MM.1S (cell line): ENCODE measurements at places on chromosomes 12 and 14.

- no peaks in the 10 kb centered on the region for H3K27me3 ChIP-seq
- H3K4me3 ChIP-seq, result no peak overlapping the region
- no peaks in the 10 kb centered on the region for H3K4me1 ChIP-seq
- no peak for DNase-seq
Measured at GRCh38 chr12:64625243-64626077, 15.2 kb downstream of the RASSF3 start.

GRCh38 chr14:74245292-74245691 lies 6.0 kb downstream of the VSX2 start:
- DNase-seq, result no peak
- peaks cover 26% of the 10 kb centered on the region for H3K27me3 ChIP-seq
- H3K4me1 ChIP-seq, result no peaks in the 10 kb centered on the region
- H3K36me3 ChIP-seq, result no peaks in the 10 kb centered on the region

DNA sequence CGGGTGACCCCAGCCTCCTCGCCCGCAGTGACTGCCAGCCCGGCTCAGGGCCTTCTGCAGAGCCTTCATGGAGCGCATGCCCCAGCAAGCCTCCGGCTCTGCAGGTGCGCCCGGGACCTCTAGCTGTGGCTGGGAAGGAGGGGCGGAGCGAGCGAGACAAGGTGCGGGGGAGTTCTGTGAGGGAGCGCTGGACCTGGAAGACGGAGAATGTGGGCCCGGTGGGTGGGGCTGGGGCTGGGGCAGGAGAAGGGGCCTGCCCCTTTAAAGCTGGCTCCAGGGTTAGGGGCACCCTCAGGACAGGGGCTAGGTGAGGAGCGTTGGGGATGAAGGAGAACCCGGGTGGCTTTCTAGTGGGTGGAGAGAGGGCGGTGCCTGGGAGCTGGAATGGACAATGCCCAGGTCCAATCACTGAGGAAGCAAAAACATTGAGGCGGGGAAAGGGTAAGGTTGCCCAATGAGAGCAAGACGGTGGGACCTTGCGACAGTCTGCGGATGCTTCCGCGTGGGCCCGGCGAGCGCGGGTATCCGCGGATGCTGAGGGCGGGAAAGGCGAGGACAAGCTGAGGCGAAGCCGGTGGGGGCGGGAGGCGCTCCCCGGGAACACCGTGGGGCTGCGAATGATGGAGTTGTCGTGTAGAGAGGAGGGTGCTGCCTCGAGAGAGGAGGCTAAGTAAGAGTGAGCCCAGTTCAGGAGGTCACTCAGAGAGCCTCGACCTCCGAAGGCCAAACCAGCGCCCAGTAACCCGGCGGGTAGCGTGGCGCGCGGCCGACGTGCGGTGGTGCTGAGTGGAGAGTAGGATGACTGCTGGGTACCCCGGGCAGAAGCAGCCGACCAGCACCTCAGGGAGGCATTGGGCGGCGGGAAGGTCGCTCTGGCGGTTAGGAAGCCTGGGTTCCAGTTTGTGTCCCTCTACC lies at the start of gene GLS2:
Gene GLS2 (minus strand): TSS at position 121 of the 915 bp plus-strand sequence. CDS start 43 bp downstream, at position 78.
- H3K36me3 ChIP-seq, result no peaks in the 10 kb centered on the region
- no peaks in the 10 kb centered on the region for H3K27me3 ChIP-seq
- peak; percentile 80 for DNase-seq
- no peak within 1 kb of the TSS for H3K27ac ChIP-seq

- peak; percentile 37 for DNase-seq
- H3K36me3 ChIP-seq, result no peaks in the 10 kb centered on the region
- H3K4me3 ChIP-seq, result peak overlapping the region; percentile 93
- peaks cover 36% of the 10 kb centered on the region for H3K4me1 ChIP-seq
- H3K27me3 ChIP-seq, result no peaks in the 10 kb centered on the region
- H3K27ac ChIP-seq, result peak overlapping the region; percentile 85
Measured at GRCh38 chr12:26940516-26941214, 2.4 kb downstream of the FGFR1OP2 start.

DNA sequence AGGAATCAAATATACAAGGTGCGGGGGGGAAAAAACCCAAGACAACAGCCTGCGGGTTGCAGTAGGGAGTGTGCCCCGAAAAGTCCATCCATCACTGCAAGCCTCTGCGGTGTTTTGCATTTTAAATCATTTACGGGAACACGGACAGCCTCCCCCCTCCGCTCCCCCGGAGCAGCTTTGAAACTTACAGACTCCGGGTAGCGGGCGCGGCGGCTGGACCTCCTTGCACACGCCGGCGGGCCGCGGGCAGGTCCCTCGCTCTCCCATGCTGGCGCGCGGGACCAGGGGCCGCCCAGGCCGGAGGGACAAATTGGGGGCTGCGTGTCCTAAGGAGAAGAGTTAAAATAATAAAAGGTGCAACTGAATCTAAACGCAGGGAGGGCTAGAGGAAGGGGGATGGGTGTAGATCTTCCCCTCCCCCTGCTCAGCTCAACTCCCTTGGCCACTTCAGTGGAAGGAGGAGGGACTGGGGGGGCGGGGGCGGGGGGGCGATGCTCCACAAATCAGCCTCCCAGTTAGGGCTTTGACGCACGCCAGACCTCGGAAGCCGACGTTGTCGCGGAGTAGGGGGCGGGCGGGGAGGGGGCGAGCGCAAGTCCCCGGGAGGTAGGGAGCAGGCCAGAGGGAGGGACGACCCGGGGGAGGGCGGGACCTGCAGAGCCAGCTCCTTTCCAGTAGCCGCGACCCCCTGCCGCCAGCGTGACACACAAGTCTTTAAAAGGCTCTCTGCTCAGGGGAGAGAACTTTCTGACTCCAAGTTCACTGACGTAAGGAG lies at the start of gene KCNJ8:
Gene KCNJ8 (minus strand): TSS at position 349 of the 775 bp plus-strand sequence. CDS start 1,090 bp downstream, outside the sequence.
- H3K36me3 ChIP-seq, result no peaks in the 10 kb centered on the region
- DNase-seq, result peak; percentile 16
- no peaks in the 10 kb centered on the region for H3K27me3 ChIP-seq

DNA sequence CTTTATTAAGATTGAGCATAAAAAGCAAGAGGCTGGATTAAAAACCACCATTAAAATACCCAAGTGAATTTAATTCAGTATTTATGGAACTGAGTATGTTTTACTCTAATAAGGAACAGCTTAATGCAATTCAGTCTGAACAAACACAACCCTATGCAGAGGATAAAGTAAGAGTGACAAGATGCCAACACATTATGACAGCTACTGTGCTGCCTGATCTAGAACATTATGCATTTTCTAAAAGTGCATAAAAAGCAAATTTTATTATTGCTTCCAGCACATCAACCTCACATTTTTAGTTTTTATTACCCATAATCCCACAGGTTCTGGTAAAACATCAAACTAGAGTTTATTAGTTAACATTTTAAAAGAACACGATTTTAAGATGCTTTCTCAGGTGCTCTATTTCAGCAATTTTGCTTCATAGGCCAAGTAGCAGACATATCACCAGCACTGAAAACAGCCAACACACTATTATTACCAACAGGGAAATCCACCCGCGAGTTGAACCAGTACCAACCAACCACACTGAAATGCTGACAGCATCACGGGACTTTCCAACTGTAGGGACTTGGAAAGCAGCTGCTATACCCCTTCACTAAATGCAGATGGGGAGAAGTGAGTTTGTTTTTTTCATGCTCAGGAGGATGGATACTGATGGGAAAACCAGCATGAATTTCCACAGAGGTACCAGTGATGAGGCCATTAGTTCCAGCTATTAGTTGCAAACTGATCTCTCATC lies 372.1 kb downstream of the KCNH5 start:
- H3K4me1 ChIP-seq, result peaks cover 15% of the 10 kb centered on the region
- peak overlapping the region; percentile 79 for H3K27ac ChIP-seq
- H3K36me3 ChIP-seq, result no peaks in the 10 kb centered on the region
- no peaks in the 10 kb centered on the region for H3K27me3 ChIP-seq
- peak; percentile 67 for DNase-seq
- H3K4me3 ChIP-seq, result no peak overlapping the region

DNA sequence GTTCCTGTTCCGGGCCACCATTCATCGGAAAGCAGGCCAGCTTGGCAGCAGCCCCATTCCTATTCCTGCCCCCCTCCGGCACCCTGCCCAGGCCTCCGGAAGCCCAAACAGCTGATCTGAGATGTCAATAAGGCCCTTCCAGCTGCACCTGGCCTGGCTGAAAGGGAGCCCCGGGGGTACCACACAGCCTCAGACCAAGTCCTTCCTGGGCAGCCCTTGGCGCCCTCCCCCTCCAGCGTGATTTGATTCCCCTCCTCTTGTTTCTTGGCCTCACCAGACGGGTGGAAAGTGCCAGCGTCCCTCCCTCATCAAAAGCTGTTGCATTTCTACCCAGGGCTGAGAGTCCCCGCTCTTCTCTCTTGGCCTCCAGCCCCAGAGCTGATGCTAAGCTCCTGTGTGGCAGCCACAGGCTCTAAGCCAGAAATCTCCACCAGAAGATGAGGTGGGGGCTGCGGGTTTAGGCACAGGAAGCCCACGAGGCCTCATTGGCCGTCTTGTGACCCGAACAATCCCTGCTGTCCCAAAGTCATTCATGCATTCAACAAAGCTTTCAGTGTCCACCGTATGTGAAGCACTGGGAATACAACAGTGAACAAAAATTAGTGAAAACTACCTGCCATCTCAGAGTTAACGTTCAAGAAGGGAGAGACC lies 215.4 kb downstream of the SLC41A2 start:
- H3K36me3 ChIP-seq, result no peaks in the 10 kb centered on the region
- H3K4me1 ChIP-seq, result peaks cover 4% of the 10 kb centered on the region; the same call in 1 of the 2 replicates
- H3K27me3 ChIP-seq, result no peaks in the 10 kb centered on the region

GRCh38 chr14:49287004-49287403 lies 299.2 kb downstream of the RPS29 start:
- H3K27ac ChIP-seq, result no peak overlapping the region
- H3K4me3 ChIP-seq, result no peak overlapping the region
- no peak for DNase-seq

GRCh38 chr14:54220071-54220703 lies 176.6 kb upstream of the CDKN3 start:
- H3K27me3 ChIP-seq, result no peaks in the 10 kb centered on the region
- H3K36me3 ChIP-seq, result no peaks in the 10 kb centered on the region
- DNase-seq, result no peak
- no peak overlapping the region for H3K4me3 ChIP-seq
- no peak overlapping the region for H3K27ac ChIP-seq

- no peaks in the 10 kb centered on the region for H3K36me3 ChIP-seq
- no peaks in the 10 kb centered on the region for H3K27me3 ChIP-seq
- H3K4me3 ChIP-seq, result no peak overlapping the region
- DNase-seq, result no peak
Measured at GRCh38 chr14:28757786-28758185, 8.8 kb upstream of the FOXG1 start.

GRCh38 chr14:83217492-83217891 lies 1683.8 kb upstream of the SEL1L start:
- no peak for DNase-seq
- no peaks in the 10 kb centered on the region for H3K4me1 ChIP-seq
- H3K27ac ChIP-seq, result no peak overlapping the region
- no peaks in the 10 kb centered on the region for H3K36me3 ChIP-seq
- no peak overlapping the region for H3K4me3 ChIP-seq

DNA sequence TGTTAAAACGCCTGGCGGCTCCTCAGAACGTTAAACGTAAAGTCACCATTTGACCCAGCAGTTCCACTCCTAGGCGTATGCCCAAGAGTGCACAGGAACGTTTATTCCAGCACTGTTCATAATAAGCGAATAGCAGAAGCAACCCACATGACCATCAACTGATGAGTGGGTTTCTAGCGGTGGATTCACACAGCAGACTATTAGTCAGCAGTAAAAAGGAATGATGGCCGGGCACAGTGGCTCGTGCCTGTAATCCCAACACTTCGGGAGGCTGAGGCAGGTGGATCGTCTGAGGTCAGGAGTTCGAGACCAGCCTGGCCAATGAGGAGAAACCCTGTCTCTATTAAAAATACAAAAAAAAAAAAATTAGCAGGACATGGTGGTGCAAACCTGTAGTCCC lies 22.4 kb upstream of the FBRSL1 start:
- H3K4me3 ChIP-seq, result no peak overlapping the region
